ENCODE measurements at places on chromosomes 7 and 10. TPM values are rescaled to one million over a fixed set of nuclear protein-coding genes. Genes with fewer than 3 reads are reported as not detected.

DNA sequence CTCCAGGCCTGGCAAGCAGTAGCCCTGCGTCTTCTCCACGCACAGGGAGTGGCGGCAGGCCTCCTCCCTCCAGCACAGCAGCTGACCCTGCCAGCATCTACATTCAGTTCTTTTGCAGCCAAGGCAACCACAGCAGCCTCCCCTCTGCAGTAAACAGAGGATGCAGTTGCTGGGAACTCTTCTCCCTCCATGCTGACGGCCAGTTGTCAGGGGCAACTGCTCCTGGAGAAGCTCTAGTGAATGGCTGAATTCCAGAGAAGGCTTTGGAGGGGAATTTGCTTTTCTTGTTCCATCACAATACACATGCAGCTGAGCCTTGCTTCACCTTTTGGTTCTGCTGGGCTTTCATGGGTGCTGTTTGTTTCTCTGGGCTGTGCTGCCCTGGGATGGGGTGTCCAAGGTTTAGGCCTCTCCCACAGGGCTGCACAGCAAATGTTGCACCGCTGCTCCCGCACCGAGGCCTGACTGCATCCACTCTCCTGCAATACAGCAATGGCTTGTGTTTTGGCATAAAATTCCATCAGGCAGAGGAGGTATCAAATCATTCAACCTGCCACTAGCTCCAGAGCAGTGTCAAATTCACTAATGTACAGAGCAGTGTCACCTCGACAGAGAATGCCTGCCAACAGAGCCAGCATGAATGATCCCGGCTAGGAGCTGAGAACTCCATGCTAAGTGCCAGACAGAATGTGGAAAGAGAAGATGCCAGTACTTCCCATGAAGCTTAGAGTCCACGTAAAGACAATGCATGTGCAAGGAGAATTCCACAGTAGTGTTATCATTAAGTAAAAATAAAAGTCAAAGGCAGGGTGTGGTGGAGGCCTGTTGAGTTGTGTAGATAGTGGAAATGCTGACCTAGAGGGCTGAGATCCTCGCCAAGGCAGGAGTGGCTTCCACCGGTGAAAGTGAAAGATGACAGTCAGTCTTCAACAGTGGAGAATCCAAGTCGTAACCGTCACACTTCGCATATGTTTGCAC lies 399.6 kb downstream of the DPP6 start:
- no peak for DNase-seq

DNA sequence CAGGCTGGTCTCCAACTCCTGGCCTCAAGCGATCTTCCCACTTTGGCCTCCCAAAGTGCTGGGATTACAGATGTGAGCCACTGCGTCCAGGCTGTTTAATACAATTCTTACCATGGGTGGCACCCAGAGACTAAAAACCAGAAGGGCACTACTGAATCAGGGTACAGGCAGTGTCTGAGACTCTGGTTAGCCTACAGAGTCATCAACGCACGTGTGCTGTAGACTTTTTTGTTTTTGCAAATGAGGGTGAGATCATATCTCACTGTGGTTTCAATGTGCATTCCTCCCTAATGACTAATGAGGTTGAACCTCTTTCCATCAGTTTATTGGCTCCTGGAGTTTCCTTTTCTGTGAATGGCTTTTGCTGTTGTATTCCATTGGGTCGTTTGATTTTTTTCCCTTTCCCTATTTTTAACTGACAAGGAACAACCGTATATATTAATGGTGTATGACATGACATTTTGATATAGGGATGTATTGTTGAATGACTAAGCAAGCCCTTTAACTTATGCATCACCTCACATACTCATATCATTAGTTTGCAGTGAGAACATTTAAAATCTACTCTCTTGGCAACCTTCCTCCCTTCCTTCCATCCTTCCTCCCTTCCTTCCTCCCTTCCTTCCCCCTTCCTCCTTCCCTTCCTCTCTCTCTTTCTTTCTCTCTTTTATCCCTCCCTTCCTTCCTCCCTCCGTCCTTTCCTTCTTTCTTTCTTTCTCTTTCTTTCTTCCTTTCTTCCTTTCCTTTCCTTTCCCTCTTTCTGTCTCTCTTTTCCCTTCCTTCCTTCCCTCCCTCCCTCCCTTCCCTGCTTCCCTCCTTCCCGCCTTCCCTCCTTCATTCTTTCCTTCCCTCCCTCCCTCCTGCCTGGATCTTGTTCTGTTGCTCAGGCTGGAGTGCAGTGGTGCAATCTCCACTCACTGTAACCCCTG lies 9.3 kb upstream of the TMEM270 start:
- DNase-seq: no peak

DNA sequence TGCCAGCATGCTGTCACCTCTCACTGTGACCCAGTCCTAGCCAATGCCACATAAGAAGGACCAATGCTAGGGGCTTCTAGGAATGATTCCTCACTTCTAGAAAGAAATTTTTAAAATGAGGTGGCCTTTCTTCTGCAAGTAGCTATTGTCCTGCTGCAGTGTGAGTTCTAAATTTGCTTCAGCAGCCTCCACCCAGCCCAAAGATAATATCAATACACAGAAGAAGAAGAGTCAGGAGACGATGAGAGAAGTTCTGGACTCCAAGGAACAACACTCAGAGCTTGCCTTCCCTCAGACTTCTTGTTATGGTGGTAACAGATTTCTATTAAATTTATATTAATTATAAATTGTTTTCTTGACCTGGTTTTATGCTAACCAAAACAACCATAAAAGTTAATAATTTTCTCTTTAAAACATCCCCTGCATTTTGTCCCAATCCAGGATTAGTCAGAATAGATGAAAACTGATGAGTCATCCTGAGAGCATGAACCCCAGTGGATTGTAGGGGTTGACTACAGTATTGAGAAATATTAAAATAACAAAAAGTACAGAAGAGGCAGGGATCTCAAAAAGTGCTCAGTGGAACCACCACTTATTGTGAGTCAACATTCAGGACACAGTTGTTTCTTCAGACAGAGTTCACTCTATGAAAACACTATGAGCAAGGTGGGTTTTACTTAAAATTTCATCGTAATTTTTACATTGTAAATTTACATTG lies 29.6 kb upstream of the AKR1C2 start:
- DNase-seq: no peak

DNA sequence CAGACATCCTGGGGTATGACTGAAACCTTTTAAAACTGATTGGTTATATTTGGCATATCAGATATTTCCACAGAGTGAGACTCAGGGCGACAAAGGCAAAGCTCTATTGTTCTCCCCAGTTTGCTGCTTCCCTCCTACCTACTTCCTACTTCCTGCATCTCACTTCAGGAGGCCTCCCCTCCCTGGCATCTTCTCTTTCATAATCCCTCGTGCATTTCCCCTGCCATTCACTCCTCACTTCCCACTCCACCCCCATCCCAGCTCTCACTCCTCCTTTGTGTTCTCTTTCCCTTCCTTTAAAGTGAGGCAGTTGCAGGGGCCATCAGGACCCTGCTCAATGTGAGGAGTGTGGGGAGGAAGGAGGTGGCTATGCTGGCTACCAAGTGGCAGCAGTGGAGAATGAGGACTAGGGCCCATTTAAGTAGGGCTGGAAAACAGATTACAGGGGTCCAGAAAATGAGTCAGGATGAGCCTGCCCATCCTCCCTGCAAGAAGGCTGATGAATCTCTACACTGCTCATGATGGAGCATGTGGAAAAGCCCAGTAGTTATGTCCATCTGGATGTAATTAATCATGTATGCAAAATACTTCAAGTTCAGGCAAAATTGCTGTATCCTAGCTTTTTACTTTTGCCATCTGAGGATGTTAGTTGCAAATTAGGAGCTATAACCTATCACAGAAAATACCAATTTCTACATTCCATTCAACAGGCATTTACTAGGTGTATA lies 311.8 kb upstream of the IMMP2L start:
- no peak for DNase-seq

DNA sequence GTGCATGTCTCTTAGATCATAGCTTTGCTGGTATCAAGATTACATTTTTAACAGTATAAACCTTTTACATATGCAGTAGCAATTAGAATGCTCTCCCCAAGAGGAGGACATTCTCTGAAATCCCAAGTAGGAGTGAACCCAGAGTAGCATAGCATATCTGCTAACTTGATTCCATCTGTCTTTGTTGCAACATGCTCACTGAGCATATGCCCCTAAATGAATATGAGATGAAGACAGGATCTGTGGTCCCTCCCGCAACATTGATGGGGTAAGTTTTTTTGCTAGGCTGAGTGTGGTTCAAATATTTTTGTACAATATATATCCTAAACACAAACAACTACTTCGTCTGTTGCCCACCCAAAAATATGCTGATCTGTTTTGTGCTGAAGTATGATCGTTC lies 534.2 kb upstream of the C7orf33 start:
- no peak for DNase-seq

DNA sequence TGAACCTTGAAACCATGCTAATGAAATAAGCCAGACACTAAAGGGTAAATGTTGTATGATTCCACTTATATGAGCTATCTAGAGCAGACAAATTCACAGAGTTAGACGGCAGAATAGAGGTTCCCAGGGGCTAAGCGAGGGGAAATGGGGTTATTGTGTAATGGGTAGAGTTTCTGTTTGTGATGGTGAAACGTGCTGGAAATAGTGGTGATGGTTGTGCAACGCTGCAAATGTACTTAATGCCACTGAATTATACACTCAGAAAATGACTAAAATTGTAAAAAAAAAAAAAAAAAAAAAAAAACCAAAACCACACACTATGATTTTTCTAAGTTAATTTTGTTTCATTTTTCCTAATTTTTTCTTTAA lies 30.0 kb downstream of the SFXN4 start:
- DNase-seq: no peak

- DNase-seq: peak; percentile 60
These were observed 44.9 kb downstream of the MINDY4 start for GRCh38 chr7:30815951-30816644.

- no peak for DNase-seq
These were observed 501.6 kb downstream of the GALNT17 start for GRCh38 chr7:71633551-71634008.

- no peak for DNase-seq
These were observed 51.9 kb downstream of the CCNY start for GRCh38 chr10:35388197-35388596.

DNA sequence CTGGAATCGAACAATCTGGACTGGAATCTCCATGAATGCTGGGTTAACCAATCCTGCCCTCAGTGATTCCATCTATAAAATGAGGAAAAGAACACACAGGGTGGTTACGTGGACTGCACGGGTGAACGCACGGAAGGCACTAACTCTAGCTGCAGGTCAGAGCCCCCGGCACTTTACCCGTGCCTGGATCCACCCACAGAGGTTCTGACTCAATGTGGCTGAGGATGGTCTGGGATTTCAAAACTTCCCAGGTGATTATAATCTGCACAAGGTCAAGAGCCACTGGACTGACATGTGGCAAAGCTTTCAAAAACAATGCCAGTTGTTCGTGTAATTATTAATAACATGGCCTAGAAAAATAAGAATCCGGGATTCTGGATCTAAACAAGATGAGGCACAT lies 29.2 kb downstream of the KIAA1549 start:
- no peak for DNase-seq

DNA sequence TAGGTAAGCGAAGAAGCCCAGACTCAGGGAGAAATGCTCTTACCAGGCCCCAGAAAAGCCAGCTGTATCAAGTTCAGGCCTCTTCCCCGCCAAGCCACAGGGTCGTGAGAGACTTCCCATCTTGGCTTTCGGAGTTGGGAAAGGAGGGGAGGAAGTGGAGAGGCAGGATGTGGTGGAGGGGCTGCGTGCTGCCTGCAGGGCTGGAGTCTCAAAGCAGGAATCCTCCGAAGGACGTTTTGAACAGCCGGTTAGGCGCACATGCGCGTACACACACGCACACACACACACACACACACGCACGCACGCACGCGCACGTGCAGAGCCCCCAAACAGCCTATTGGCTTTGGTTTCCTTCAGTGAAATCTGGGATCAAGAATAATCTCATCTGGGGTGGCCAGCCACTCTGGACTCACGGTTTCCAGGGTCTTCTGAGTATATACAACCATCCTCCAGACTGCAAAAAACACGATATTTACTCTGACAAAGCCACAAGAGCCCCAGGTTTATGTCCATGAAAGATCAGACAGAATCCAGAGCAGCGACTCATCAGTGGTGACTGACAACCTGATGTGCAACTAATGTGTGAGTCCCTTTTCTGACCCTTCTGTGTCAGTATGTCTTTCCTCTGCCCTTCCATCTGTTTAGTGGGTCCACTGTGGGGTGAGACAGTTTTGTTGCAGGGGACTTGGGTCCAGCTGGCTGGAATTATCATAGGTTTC lies 115.0 kb upstream of the ZNF438 start:
- peak; percentile 69 for DNase-seq

DNA sequence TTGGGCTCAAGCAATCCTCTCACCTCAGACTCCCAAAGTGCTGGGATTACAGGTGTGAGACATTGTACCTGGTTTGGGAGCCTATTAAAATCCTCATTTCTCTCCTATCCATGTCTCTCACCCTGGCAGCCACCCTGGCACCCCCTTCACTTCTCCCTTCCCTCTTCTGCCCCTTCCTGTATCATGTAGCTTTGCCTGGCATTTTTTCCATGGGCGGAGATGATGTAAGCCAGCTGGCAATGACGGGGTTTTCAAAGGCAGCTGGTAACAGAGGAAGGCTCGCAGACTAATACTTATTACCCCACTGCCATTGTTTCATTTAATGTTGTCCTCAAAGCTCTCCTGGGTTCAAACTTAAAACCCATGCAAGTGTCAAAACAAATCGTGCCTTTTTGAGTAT lies 61.9 kb downstream of the RGS10 start:
- no peak for DNase-seq

DNA sequence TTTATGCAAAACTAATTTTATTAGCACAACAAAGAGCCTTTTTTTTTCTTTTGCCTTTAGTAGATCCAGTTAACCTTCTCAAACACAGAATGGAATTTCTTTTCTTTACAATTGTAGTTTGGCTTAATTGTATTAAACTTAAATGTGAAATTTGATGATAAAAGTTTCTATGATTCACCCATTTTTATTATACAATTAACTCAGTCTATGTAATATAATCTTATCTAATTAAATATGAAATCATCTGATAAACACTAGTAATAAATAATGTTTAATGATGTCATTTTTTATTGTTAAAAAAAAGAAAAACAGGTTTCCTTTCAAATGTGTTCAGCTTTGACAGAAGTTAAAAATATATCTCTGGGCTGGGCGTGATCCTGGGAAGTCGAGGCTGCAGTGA lies 559.1 kb downstream of the PHTF2 start:
- no peak for DNase-seq

- no peak for DNase-seq
These were observed 4.7 kb upstream of the IGF2BP3 start for GRCh38 chr7:23474829-23475575.

DNA sequence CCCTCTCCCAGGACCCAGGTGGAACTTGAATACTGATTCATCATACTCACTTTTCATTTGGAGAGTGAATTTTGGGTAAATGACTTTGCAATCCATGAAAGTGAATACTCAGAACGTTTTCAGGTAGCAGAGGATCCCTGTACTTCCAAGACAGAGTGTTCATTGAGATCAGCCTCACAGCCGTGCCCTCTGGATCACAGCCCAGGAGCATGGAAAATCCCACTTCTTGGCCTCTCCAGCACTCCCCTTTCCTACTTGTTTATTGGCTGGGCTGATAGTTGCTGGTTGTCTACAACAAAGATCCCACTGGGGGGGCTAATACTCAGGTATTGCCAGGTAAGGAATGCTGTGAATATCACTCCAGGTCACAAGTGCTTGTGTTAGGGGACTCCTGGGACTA lies 5.9 kb downstream of the GCK start:
- no peak for DNase-seq

The ARMH3 gene
- polyA plus RNA-seq: 26.0 TPM

The BTBD16 gene
- not detected for polyA plus RNA-seq

The CADPS2 gene
- 1.7 TPM for polyA plus RNA-seq

The MLXIPL gene
- 14.1 TPM for polyA plus RNA-seq

The PSD gene
- not detected for polyA plus RNA-seq

The WDFY4 gene
- polyA plus RNA-seq: 0.52 TPM

The CTAGE15 gene
- polyA plus RNA-seq: not detected

The LAMB1 gene
- polyA plus RNA-seq: 25.8 TPM

The GTF2IRD2 gene
- 20.7 TPM for polyA plus RNA-seq

Data from psoas muscle (tissue), 8 donors.